ENCODE measurements at places on chromosomes 7 and 10.

GRCh38 chr10:117539361-117539773, 3.2 kb upstream of the EMX2 start:
- no peak for DNase-seq

- no peak for DNase-seq
Observed at GRCh38 chr10:131077724-131078123, 233.8 kb downstream of the TCERG1L start.

- no peak for DNase-seq
Observed at GRCh38 chr10:89235073-89235798, 16.3 kb downstream of the LIPA start.

GRCh38 chr7:5193880-5194279, 3.8 kb downstream of the WIPI2 start:
- DNase-seq = no peak

DNA sequence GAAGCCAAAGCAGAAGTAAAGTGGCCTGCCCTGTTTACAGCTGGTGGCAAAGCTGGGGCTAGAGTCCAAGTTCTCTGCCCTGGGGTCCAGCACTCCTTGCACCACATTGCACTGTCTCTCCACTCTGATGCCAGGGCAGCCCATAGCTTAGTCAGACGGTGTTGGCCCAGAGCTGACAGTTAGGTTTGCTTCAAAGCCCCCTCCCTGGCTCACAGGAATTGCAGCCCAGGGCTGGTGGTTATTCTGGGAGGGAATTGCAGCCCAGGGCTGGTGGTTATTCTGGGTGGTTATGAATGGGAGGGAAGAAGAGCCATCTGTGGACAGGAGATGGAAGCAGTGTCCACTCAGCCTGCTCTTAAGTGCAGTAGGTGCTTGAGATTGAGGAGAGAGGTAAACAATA, 88.9 kb downstream of the SCRN1 start:
- no peak for DNase-seq

DNA sequence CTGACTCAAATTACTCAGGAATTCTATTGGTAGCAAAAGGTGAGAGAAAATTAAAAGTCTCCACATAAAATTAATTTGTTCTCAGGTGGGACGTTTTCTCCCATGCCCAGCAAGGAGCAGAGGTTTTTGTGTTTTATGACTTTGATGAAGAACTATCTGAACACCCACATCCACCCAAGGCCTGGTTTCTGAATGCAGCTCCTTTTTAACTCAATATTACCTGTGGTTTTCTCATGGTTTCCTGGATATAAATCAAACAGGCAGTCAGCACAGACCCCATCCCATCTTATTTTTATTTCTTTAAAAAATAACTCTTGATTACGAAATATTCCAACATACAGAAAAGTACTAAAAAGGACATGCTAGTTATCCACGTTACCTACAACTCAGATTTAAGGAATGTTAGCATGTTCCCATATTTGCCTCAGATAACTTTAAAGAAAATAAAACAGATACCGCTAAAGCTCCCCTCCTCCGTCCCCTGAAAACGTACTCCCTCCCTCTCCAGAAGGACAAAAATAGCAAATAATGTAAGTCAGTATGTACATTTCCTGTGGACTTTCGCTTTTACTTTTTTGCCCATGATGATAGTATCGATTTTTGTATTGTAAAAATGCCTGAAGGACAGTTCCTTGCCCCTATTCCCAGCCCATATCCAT, 43.4 kb downstream of the GLI3 start:
- DNase-seq = no peak

GRCh38 chr10:878333-878759, 53.2 kb downstream of the LARP4B start:
- no peak for DNase-seq

DNA sequence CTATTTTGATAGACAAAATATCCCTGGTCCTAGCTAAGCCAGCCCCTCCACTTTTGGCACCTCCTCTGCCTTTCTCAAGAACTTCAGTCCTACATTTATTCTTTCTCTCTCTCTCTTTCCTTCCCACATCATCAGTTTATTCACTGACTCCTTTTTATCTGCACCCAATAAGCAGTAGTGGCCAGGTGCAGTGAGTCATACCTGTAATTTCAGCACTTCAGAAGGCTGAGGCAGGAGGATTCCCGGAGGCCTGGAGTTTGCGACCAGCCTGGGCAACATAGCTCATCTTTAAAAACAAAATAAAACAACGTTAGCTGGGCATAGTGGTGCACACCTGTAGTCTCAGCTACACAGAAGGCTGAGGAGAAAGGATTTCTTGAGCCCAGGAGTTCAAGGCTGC, 19.4 kb upstream of the NRP1 start:
- DNase-seq = no peak

DNA sequence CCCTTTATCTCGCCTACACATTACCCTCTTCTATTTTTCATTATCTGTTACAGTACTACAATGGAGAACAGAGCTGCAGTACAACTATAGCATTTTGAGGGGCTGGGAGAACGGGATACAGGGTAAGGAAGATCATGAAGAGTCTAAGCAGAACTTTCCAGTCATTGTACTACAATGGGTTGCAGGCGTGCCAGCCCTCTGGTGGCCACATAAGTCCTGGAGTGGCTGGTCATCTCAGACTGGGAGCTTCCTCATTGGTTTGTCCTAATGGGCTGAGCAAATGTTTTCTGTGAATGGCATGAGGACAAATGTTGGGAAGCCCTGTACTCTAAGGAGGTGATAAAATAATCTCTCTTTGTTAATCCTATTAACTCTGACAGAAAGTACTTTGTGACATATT, 33.0 kb downstream of the TMEM106B start:
- no peak for DNase-seq

GRCh38 chr10:108436096-108436495, 1271.6 kb upstream of the SORCS1 start:
- DNase-seq = no peak

- no peak for DNase-seq
Observed at GRCh38 chr7:85474234-85474633, 287.4 kb upstream of the SEMA3D start.

DNA sequence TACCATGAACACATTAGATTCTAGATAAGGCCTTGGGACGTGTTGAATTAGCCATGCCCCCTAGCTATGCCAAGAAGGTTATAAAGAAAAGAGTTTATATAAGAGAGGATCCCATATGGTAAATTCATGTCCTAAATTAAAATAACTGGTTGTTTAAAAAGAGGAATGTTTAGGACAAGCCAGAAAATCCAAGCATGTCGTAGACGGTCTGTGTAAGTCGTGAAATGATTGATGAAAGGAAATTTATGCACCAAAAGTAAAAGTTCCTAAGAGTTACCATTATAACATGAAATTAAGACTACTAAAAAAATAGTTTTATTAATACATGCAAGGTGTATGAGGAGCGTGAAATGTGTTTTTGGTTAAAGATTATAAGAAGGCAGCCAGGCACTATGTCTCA, 624.9 kb downstream of the ARL4A start:
- no peak for DNase-seq

- DNase-seq = no peak
Observed at GRCh38 chr10:96414303-96414702, 55.5 kb upstream of the OPALIN start.

GRCh38 chr7:157502701-157503111, 165.9 kb downstream of the DNAJB6 start:
- DNase-seq = no peak

DNA sequence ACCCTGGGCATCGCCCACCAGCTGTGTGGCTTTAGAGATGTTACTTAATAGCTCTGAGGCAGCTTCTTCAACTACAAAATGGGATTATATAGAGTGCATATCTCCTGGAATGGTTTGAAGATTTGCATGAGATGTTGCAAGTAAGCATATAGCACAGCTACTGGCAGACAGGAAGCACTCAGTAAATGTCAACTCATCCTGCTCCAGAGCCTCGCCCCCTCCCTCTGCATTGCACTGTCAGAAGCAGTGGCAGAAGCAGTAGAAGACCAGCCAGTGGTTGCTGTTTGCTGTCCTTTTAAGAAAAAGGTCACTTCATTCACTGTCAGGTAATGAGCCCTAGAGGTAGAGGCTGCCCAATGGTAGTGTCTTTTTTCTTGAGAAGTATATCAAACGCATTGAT, 180.0 kb upstream of the GHITM start:
- no peak for DNase-seq

DNA sequence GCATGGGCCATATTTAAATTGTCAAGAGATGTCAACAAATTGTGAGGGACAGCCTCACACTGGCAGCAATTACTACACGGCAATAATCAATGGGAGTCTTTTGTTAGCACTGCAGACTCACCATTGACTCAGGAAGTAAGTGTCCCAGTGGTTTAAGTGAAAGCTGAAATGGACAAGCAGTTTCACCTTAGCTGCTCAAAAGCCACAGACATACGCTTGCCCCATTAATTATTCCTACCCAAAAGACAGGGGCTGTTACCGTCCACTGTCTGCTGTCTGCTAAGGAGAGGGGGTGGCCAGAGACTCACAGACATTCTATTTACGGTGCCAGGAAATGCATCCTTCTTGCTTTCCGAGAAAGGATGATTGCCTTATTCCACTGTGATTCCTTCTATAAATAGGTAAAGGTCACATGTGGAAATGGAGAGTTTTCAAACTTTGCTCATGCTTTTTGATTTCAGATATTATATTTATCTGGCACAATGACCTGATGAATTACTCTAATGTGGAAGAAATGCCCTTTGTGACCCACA, 309.7 kb upstream of the NFE2L3 start:
- DNase-seq = no peak

GRCh38 chr10:84221916-84222315, 3.4 kb downstream of the LRIT2 start:
- no peak for DNase-seq

GRCh38 chr7:69301253-69301652, 297.0 kb upstream of the AUTS2 start:
- DNase-seq = no peak

GRCh38 chr7:151520419-151521261, 945 bp upstream of the RHEB start:
- peak; percentile 34 for DNase-seq

- no peak for DNase-seq
Observed at GRCh38 chr10:133245439-133246235, 8.0 kb downstream of the VENTX start.

- no peak for DNase-seq
Observed at GRCh38 chr7:98137826-98138151, 31.1 kb downstream of the LMTK2 start.

GRCh38 chr10:124092250-124092859, 1.0 kb downstream of the CHST15 start:
- DNase-seq = no peak

DNA sequence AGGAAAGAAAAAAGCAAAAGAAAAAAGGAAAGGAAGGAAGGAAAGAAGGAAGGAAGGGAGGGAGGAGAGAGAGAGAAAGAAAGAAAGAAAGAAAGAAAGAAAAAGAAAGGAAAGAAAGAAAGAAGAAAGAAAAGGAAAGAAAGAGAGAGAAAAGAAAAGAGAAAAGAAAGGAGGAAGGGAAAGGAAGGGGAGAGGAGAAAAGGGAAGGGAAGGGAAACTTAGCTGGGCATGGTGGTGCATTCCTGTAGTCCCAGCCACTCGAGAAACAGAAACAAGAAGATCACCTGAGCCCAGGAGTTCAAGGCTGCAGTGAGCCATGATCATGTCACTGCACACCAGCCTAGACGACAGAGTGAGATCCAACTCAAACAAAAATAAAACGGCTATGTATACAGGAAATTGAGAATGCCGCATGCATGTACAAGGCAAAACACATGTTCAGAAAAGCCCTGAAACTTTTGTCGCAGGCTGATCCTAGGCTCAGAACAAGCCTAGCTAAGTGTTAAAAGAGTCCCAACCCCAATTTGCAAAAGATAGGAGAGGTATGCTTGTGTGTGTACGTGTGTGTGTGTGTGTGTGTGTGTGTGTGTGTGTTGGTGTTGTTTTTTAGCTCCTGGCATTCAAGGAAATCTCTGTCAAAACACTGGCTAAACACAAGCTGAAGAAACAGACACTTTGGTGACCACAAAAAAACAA, 6.6 kb upstream of the NPC1L1 start:
- DNase-seq = no peak

DNA sequence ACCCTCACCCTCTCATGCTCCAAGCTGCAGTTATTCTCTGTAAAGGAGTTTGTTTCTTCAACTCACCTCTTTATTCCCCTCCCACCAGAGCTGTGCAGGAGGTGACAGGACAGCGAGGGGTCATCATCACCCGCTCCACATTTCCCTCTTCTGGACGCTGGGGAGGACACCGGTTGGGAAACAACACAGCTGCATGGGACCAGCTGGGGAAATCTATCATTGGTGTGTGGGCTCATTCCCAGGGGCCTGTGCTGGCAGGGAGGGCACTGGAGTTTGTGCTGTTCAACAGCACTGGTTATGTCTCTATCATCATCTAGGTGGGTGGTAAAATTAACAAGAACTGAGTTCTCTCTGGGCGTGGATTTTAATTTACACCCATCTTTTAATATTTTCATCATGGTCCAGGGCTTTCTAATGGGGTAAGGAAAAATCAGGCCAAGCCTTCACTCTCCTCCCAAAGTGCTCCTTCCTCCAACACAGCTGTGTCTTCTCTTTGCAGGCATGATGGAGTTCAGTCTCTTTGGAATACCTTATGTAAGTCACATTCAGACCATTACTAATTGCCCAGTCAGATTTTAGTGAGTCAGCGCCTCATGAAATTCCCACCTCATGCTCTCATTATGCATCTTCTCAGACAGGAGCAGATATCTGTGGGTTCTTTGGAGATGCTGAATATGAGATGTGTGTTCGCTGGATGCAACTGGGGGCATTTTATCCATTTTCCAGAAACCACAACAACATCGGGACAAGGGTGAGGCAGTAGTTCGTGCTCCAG, 61.6 kb downstream of the PRSS58 start:
- no peak for DNase-seq

All from DMS79 (cell line).